Stimulated activated CD4-positive, alpha-beta T cell treated with anti-CD3 and anti-CD28 coated beads, Interleukin-12 subunit alpha, Interleukin-12 subunit beta, amount 100 ng/mL, for 48 hours (primary cell): ENCODE measurements at places on chromosomes 6 and 20.

GRCh38 chr6:146679386-146679785 lies 80.6 kb downstream of the ADGB start:
- DNase-seq = no peak

GRCh38 chr20:45991616-45992015 lies 17.1 kb upstream of the MMP9 start:
- DNase-seq = no peak

DNA sequence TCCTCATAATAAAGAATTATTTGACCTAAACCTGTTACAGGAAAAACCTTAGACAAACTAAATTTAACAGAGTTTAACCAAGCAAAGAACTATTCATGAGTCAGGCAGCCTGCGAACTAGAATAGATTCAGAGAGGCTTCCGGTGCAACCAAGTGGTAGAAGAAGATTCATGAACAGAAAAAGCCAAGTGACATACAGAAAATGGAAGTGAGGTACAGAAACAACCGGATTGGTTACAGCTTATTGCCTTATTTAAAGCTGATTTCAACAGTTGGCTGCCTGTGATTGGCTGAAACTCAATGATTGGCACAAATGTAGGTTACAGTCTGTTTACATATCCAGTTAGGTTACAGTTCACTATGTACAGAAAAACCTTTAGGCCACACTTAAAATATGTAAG lies 10.1 kb downstream of the PPP1R3G start:
- no peak for DNase-seq

DNA sequence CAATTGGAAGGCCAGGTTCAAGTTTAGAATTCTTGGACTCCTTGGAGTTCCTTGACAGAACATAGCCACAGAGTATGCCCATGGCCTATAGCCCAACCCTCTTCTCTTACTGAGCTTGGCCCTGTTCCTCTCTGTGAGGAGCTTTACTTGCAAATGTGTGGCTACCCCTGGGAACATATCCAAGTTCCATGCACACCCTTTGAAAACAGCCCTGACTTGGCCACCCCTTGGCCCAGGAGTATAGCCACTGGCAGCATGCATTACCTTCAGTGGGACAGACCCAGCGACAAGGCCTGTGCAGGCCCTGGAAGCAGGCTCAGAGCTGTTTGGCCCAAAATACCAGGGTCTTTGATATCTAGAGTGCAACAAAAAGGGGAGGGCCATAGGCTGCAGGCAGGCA lies 19.5 kb upstream of the MAS1 start:
- no peak for DNase-seq

GRCh38 chr6:146433881-146434731 lies 109.5 kb upstream of the RAB32 start:
- no peak for DNase-seq

DNA sequence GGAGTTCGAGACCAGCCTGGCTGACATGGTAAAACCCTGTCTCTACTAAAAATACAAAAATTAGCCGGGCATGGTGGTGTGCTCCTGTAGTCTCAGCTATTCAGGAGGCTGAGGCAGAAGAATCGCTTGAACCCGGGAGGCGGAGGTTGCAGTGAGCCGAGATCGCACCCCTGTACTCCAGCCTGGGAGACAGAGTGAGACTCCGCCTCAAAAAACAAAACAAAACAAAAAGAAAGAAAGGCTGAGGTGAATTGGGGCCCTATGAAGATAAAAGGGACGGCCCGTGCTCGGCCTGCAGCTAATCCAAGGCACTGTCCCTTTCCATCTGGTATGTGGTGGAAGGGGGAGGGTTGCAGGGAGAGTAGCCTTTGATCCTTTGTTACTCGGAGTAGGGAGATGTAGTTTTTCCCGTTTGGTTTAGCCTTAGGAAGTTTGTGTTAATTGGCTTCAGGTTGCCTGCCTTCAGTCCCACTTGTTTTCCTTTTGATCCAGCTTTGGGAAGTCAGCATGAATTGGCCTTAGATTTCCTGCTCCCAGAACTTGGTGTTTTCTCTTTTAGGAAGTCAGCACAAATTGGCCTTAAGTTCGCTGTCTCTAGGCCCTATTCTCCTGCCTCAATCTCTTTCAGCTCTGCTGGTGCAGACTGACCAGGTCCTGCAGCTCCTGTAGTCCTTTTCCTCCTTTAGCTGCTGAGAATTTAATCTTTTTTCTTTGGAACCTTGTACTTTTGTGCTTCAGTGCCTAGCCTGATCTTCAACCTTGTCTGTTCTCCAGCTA lies 36.1 kb upstream of the PAQR8 start:
- no peak for DNase-seq

- DNase-seq = no peak
Observed at GRCh38 chr20:45052698-45053429, 48.1 kb downstream of the KCNS1 start.

GRCh38 chr6:45574014-45574461 lies 196.3 kb upstream of the SUPT3H start:
- no peak for DNase-seq

GRCh38 chr20:58651946-58652605 lies 993 bp downstream of the STX16 start:
- peak; percentile 35 for DNase-seq

DNA sequence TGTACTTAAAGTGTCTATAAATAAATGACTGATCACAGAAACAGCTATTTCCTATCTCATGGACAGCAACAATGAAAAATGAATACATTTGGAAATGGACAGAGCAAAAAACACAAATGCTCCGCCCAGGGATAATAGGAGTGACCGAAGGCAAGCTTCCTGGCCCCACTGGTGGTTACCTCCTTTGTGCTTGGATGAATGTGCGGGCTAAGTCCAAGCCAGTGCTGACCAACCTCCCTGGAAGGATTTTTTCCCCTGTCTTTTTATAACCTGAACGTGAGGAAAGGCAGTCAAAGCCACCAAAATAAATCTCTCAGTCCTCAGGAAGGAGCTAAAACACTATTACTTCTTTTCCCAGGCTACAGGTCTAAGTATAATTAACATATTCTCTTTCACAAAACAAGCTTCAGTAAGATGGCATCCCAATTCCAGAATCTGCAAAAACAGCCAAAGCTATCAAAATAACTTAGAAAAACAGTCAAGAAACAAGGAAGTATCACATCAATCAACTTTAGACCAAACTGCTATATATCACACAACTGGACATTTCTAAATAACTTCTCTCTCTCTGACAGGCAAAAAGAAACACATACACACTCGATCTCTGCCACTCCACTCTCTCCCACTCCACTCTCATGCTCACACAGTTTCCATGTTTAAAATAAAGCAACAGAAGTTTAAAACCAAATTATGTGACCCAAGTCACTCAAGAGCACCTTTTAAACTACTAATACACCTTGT lies 10.0 kb downstream of the KIF16B start:
- no peak for DNase-seq

DNA sequence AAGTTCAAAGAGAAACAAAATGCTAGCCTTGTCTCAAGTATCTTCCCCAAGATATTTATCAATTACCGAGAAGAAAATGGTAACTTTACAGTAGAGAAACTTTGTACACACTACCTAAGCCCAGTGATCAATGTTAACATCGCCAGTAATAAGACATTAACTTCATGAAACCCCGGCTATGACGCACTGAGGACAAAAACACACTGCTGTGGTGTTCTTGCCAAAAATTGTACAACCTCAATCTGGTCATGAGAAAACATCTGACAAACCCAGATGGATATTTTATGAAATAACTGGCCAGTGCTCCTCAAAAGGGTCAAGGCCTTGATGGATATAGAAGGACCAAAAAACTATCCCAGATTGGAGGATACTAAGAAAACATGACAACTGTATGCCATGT lies 85.5 kb upstream of the DTNBP1 start:
- no peak for DNase-seq

DNA sequence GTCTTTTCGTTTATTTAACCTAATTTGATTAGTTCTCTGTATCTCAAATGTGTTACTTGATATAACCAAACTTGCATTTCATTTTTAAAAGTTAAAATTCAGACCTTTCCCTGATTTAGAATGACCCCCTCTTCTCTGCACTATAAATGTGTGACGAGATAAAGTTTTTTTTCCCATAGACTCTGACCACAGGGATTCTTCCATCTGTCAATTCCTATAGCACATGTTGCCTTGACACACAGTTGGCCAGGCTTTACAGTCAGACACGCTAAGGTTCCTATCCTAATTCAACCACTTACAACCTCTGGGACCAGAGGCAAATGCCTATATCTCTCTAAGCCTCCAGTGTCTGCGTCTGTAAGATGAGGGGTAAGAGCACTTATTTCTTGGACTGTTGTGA lies 40.6 kb downstream of the KCNS1 start:
- no peak for DNase-seq

DNA sequence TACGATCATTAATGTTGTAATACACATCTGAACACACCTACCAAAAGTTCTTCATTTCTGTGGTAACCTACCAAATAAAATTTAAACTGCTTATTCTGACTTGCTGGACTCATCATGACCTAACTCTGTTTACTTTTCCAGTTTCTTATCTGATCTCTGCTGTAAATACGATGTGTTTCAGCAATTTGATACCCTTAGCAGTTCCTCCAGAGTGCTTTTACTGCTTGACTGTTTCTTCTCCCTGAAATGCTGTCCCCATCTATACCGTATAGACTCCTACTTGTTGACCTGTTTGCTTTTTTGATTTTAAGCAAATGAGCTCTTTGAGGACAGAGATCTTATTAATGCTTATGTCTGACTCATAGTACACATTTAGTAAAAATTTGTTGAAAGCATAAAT lies 119.5 kb downstream of the SCAF8 start:
- DNase-seq = no peak

GRCh38 chr6:98985391-98985790 lies 37.6 kb upstream of the FBXL4 start:
- no peak for DNase-seq

- DNase-seq = no peak
Observed at GRCh38 chr20:48615871-48616270, 211.9 kb downstream of the PREX1 start.

- DNase-seq = no peak
Observed at GRCh38 chr6:144657691-144658090, 372.6 kb downstream of the UTRN start.

GRCh38 chr20:49543858-49544437 lies 24.0 kb downstream of the PTGIS start:
- DNase-seq = no peak

DNA sequence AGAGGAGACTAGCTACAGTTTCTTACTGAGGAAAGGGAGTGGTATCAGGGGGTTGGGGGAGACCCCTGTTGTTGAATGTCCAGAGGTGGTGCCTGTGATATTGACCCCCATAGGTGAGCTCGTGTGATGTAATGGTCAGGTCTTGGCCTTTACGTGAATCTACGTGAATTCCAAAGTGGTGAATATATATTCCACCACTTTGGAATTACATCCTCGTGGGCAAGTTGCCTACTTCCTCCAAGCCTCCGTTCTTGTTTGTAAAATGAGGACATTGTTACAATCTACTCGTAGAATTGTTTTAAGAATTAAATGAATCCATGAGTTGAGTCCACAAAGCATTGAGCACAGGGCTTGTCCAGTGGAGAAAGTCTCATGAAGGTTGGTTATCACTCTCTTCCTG lies 47.3 kb downstream of the TSHZ2 start:
- no peak for DNase-seq

- DNase-seq = no peak
Observed at GRCh38 chr6:108005961-108006360, 48.0 kb upstream of the SEC63 start.

- no peak for DNase-seq
Observed at GRCh38 chr6:118565311-118565960, 17.3 kb downstream of the PLN start.

- DNase-seq = no peak
Observed at GRCh38 chr20:46755483-46756413, 46.3 kb downstream of the SLC2A10 start.

DNA sequence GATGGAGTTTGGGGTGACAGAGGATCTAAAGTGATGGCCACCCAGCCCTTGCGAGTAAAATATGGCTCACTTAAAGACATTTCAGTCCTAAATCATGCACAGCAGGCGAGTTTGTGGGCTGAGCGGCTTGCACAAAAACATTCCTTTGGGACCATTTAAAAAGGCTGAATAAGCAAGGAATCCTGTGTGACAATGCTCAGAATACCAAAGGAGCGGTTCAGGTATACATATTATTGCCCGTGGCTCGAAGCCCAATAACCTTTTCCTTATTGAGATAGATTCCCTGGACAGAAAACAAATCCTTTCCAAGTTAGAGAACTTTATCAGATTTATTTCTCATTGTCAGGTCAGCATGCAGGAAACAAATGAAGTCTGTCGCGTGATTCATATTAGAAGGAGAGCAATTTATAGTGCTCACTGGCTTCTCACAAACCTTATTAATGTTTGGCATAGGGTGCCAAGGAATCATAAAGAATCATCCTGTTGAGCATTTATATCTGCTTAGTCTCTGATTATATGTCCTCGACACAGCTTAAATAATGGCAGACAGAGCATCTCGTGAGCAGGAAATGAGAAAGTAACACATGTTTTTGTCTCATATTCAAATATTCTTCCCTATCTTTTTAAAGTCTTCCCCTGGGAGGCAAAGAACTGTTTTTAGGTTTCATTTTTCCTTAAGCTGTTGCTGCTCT lies 121.3 kb downstream of the TRMT11 start:
- DNase-seq = no peak

DNA sequence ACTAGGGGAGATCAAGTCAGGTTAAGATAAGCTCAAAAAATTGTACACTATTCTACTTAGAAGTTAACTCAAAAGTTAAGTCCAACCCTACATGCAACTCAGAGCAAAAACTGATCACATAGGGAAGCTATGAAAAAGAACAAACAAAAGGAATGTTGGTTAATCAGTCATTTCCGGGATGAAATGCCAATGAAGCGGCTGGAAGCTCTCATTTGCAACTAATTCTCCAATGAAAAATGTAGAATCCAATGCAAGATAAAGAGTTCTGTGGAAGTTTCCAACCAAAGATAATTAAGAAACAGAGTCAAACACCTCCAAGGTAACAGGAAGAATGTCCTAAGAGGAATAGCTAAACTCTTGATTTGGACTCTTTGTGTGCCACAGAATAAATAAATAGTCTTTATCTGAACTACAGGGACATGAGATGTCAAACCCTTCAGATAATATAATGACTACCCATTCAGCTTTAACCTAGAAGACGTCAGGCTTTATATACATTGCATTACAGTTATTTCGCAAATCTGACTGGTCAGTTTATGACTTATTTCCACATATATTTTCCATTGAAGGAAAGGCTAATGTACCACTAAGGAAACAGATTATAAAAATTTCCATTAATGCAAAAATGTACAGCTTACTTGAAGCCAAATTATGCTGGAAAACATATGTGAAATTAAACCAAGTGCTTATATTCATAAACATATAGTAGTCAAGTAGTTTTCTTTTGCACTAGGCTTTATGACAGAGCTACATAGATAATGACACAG lies 48.0 kb upstream of the DST start:
- no peak for DNase-seq
